ENCODE measurements at places on chromosomes 7 and 10. TPM values are rescaled to one million over a fixed set of nuclear protein-coding genes. Genes with fewer than 3 reads are reported as not detected.

CRYGN gene
- not detected for polyA plus RNA-seq

GRID2IP gene
- 0.10 TPM for polyA plus RNA-seq

INSYN2A gene
- polyA plus RNA-seq: 1.1 TPM

LLCFC1 gene
- polyA plus RNA-seq: 0.25 TPM

HDAC9 gene
- 18.6 TPM for polyA plus RNA-seq

All from forelimb muscle (tissue), 1 donor.